ENCODE measurements at places on chromosomes 7 and 10.

DNA sequence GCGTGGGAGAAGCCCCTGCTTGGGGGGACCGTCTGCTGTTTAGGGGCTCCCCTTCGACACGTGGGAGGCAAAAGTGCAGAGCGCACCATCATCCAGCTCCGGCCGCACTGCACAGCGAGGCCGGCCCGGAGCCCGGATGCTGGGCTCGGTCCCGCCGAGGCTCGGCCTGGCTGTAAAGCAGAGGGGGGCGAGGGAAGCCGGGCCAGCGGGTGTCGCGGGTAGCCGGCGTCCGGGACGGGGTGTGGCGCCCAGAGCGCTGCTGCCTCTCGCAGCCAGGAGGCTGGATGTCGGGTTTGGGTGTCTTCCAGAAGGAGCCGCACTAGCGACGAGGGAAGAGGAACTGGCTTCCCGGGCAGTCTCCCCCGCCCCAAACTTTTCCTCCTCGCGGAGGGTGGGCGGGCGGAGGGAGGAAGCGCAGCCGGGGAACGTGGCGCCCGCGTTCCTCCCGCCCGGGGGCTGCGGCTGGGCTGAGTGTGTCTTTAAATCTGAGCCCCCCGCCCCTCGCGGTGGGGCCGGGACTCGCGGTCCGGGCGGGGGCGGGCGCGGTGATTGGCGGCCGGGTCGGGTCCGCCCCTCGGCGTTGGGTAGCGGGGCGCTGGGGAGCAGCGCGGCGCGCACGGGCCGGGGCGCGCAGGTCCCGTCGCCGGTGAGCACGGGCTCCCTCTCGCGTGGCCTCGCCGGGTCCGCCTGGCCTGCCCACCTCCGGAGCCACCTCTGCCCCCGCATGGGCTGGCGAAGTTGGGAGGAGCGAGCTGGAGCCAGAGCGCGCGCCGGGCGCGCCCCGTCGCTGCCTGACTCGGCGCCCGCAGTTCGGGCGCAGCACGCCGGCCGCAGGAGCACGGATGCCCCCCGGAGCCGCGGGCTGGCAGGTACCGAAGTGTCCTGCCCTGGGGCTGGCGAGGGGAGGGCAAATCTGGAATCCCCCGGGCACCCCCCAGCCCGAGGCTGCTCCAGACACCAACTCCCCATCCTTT, at the start of gene PALD1:
Gene PALD1, plus strand, starts transcription at position 577 of the 974 bp plus-strand sequence. CDS start 47,185 bp downstream, outside the sequence.
- DNase-seq, result peak; percentile 56

- no peak for DNase-seq
Observed at GRCh38 chr7:19095353-19095860, 22.0 kb downstream of the TWIST1 start.

GRCh38 chr7:7100432-7100849, 81.9 kb upstream of the C1GALT1 start:
- no peak for DNase-seq

DNA sequence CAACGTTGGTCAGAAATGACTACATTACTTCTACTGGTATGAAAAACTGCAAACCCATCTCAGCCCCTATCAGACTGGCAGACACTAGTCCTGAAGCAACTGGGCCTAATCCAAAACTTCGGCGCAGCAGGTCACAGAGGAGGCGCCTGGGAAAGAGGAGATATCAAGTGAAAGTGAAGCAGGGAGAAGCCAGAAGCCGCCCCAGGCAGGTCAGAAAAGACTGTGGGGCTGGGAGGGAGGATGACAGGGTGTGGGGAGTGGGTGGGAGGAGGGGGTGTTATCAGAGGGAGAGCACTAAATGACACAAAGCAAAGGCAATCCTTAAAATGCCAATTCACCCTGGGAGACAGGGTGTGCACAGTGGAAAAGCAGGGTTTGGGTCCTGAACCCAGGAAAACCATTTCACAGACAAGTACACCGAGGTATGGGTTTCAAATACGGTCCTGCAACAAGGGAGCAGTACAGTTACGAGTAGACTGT, 731 bp downstream of the CHCHD3 start:
- DNase-seq, result peak; percentile 29

DNA sequence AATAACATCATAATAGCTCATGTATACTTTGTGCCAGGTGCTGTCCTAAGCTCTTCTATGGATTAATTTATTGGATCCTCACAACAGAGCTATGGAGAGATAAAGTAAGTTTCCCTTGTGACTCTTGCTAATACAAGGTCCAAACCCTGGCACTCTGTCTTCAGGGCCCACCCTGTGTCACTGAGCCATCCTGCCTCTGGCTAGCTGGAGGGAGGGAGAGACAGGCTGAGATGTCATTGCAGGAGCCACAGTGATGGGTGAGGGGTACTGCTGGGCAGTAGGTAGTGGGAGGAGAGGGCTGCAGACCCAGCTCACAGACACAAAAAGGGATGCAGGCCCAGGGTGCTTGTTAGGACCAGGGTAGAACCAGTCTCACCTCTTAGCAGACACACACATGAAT, 16.9 kb downstream of the GCK start:
- DNase-seq, result no peak

Data from AG08395 (cell line).